ENCODE measurements at places on chromosomes 3 and 15.

GRCh38 chr15:74394090-74394846 is 26.8 kb upstream of the CYP11A1 start:
- no peak for DNase-seq

DNA sequence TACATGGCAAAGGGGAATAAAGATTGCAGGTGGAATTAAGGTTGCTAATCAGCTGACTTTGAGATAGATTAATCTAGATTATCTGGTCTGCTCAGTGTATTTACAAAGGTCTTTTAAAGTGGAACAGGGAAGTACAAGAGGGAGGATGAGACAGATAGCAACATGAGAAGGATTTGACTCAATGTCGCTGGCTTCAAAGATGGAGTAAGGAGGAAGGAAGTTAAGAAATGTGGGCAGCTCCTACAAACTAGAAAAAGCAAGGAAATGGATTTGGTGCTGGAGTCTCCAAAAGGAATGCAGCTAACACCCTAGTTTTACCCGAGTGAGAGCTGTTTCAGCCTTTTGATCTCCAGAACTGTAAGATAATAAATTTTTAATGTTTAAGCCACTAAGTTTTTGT is 180.7 kb upstream of the TTC14 start:
- DNase-seq: no peak

DNA sequence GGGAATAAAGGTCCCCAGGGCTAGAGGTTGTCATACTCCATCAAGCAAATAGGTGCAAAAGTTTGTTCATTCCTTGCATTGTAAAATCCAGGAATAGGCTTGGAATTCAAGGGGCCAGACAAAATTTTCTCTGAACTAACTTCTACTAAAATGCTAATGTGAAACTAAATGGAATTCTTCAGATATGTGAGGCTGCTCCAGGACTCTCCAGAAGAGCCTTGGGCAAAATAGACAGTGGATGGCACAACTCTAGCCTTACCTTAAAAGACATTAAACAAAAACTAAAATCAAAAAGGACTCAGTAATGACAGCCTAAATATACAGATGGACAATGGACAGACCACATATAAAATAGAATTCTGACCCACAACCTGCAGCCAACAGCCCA is 130.8 kb upstream of the STRIT1 start:
- DNase-seq: no peak

GRCh38 chr15:86162641-86163040 is 83.0 kb downstream of the AGBL1 start:
- DNase-seq: no peak

- DNase-seq: no peak
Measured at GRCh38 chr3:188164248-188164687, 10.3 kb downstream of the LPP start.

- no peak for DNase-seq
Measured at GRCh38 chr3:114402838-114403237, 109.0 kb downstream of the TIGIT start.

DNA sequence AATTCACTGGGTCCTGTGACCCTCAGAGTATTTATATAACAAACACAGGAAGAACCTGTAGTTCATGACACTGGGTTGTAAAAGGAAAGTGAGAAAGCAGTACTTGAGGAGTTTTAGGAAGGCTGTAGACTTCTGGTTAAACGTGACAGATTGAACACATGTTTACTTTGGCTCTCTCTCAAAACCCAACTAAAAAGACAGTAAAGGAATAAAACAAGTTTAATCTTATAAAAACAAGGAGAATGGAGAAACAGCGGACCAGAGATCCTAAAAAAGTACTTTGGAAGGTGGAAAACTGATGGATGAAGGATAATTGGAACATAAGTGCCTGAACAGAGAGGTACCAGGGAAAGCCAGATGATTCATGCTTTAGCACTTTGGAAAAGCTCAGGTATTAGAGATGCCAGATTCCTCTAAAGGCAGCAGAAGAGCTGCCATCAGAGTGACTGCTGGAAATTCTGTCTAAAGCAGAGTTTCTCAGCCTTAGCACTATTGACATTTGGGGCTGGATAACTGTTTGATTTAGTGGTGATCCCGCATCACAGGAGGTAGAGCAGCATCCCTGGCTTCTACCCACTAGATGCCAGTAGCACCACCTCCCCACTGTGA is 182.9 kb upstream of the RORA start:
- DNase-seq: no peak

GRCh38 chr15:49135911-49136310 is 19.5 kb downstream of the COPS2 start:
- DNase-seq: no peak

DNA sequence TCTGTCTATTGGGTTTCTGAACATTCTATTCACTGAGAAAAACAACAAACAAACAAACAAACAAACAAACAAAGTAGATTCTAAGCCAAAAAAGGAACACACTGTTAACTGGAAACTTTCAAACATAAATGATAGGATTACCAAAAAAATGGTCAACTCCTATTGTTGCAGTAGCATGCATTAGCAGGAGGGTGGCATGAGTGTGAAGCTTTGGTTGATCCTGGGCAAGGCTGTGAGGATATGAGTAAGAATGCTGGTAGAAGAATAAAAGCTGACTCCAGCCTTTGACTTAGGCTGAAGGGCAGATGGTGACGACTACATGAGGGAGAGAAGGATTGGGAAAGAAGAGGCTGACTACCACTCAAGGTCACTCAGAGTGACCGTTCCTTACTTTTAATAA is 810.3 kb downstream of the VGLL3 start:
- DNase-seq: no peak

DNA sequence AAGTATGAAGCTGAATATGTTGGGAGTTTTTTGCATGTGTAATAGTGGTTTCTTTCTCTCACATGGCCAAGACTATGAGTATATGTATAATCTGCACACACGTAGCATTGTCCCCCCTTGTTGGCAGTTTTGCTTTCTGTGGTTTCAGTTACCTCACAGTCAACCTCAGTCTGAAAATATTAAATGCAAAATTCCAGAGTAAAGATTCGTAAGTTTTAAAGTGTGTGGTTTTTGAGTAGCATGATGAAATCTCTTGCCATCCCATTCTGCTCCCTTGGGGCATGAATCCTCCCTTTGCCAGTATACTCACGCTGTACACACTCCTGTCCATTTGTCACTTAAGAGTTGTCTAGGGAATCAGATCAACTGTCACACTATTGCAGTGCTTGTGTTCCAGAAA is 742.0 kb upstream of the CCDC54 start:
- no peak for DNase-seq

DNA sequence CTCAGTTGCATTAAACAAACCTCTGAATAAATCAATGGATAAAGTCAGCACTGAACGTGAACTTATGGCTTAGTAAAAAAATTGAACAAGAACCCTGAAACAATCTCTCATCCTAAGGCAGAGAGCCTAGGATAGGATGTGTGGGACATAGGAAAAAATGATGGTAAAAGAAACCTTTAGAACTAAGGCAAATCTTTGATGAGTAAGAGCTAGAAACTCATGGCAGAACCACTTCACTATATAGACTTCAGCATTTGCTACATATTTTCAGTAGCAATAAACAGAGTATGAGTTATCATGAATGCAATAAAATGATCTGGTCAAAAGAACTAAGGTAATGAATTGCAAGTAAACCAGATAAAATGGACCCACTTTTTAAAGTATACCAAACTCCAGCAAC is 725.8 kb upstream of the DPPA4 start:
- DNase-seq: no peak

DNA sequence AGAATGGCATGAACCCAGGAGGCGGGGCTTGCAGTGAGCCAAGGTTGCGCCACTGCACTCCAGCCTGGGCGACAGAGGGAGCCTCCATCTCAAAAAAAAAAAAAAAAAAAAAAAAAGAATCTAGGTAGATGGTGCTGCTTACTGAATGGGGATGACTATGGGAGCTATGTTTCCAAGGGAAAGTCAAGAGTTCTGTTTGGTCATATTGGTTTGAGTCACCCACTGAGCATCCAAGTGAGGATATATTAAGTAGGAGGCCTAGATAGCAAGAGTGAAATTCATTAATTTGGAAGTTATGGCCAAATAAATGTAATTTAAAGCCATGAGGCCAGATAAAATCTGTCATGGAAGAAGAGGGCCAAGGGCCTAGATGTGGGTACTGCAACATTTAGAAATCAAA is 9.0 kb upstream of the UACA start:
- DNase-seq: no peak

GRCh38 chr3:6861625-6862000 is 698 bp downstream of the GRM7 start:
- DNase-seq: no peak

- DNase-seq: no peak
Measured at GRCh38 chr3:34323517-34323916, 525.1 kb downstream of the PDCD6IP start.

GRCh38 chr15:37031198-37031597 is 69.2 kb downstream of the MEIS2 start:
- DNase-seq: no peak

Measured in stimulated activated CD4-positive, alpha-beta T cell treated with anti-CD3 and anti-CD28 coated beads, Interleukin-1b, Interleukin-23, amount 100 ng/mL, for 4 hours (primary cell).